ENCODE measurements at places on chromosomes 12 and 14.

GRCh38 chr12:68572661-68573060, 38.0 kb upstream of the RAP1B start:
- no peak for DNase-seq

- no peak for DNase-seq
Observed at GRCh38 chr14:96303981-96304380, 48.0 kb downstream of the BDKRB1 start.

DNA sequence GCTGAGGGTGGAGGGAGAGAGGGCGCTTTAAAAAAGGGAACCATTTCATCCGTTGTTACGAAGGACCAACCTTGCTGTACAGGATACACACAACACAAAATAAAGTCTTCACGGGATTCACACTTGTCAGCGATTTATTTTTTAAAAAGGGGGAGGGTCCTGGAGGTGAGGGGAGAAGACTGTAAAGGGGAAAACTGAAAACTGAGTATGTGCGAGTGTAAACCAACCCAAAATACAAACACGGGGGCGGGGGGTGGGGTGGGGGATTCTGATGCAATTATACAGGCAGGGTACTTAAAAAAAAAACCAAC, 499 bp upstream of the PRKAG1 start:
- DNase-seq = no peak

- no peak for DNase-seq
Observed at GRCh38 chr12:15772405-15773018, 16.7 kb downstream of the EPS8 start.

DNA sequence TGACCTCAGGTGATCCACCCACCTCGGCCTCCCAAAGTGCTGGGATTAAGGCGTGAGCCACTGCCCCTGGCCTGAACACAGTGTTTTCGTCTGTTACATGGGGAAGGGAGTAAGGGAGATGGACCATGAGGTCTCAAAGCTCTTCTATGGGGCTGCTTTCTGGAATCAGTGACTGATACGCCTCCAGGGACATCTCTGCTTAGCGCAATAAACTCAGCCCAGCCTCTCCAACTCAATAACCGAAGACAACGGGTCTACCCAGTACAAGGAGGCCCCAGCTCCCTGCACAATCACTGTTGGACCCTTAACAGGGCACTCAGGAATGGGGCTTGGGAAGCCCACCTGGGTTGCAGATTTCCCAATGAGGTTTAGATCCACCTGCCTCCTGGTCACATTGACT, 42.6 kb upstream of the CHGA start:
- DNase-seq = no peak

- no peak for DNase-seq
Observed at GRCh38 chr12:63457857-63458256, 210.4 kb downstream of the DPY19L2 start.
